ENCODE measurements at places on chromosomes 3 and 15. TPM values are rescaled to one million over a fixed set of nuclear protein-coding genes. Genes with fewer than 3 reads are reported as not detected.

AADACL2 gene
- total RNA-seq, result not detected

SPG21 gene
- 76.3 TPM for total RNA-seq

PPP1R14D gene
- 166 TPM for total RNA-seq

ACVR2B gene
- 6.4 TPM for total RNA-seq

HYKK gene
- total RNA-seq, result 7.2 TPM

VGLL3 gene
- 8.0 TPM for total RNA-seq

UBR1 gene
- total RNA-seq, result 26.2 TPM

CPNE4 gene
- total RNA-seq, result 0.16 TPM

C3orf49 gene
- total RNA-seq, result not detected

CNTN6 gene
- total RNA-seq, result not detected

HES1 gene
- total RNA-seq, result 102 TPM

SLC28A2 gene
- total RNA-seq, result 54.9 TPM

DNA sequence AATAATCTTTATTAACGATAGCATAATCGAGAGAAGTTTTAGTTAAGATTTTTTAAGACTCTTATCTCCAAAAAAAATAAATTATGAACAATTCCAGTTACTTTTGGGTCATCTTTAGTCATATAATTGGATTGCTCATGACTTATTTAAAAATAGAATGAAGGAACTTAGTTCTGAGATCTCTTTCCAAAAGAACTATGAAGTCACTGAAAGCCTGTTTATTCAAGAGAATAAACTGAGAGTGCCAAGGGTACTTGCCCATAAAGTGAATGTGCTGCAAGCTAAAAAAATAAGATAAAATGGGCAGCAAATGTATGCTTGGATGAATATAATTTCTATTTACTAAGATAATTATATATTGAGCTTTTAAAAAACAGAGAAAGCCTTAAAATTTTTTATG, 176.5 kb upstream of the PLSCR5 start:
- DNase-seq, result no peak

DNA sequence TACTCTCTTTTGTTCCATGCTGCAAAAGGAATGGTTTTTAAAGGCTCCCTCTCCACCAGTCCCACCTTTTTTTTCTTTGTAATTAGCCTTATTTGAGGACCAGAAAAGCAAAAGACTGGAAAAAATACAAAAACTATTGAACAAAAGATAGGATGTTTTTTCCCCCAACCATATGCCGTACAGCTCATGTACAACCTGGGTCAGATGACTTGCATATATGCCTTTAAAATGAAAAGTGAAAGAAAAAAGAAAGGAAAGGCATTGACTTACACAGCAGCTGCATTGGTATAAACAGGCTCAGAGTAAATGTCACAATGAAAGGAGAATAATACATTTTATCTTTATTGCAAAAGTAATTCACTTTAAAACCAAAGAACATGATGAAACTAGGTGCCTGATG, 69.5 kb upstream of the CMC1 start:
- DNase-seq, result no peak

DNA sequence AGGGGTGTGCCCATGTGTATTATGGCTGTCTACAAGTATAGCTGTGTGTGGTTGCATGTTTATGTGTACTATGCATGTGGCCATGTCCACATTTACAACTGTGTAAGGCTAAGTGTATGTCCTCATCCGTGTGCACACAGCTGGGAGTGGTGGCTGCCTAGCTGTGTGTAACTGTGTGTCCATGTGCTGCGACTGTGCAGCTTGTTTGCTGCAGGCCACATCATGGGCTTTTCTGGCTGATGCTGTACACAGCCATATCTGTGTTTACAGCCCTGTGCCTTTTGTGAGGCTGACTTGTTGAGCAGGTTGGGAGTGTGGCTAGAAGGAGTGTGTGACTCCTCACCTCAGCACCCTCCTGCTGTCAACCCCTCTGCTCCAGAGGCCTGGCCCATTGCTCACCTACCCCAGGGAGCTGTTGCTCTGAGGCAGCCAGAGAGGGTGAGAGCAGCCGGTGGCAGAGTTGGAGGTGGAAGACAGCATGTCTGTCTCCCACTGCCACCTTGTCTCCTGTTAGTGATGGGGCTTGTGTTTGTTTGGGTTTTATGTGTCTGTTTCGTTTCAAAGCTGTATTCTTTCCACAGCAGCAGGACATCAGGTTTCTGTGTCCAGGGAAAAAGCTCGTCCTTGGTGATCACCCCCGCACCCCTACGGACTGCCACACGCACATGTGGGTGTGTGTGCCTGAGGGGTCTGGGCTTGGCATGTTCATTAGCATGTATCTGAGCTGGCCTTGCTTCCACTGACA, 1.4 kb upstream of the GRM2 start:
- DNase-seq, result no peak

- no peak for DNase-seq
Measured at GRCh38 chr15:101068961-101069653, 149.9 kb downstream of the LRRK1 start.

GRCh38 chr15:87573039-87573438, 683.5 kb downstream of the NTRK3 start:
- no peak for DNase-seq

DNA sequence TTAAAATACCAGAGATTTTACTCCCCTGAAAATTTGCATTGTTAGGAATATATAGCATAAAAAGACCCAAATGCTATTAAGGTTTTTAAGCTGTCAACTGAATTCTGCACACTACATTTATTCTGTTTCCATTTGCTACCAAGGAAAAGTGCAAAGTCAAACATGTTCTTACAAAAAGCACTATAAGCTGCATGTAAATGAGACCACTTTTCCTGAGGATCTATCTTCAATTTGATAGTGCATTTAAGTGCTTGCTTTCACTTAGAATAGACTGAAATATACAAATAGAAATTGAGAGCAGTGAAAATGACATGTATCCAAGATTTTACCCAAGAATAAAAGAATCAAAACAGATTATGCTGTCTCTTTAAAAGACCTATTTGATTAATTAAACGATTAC, 1216.2 kb downstream of the ROBO2 start:
- no peak for DNase-seq

- DNase-seq, result no peak
Measured at GRCh38 chr15:31957581-31957980, 72.7 kb upstream of the CHRNA7 start.

DNA sequence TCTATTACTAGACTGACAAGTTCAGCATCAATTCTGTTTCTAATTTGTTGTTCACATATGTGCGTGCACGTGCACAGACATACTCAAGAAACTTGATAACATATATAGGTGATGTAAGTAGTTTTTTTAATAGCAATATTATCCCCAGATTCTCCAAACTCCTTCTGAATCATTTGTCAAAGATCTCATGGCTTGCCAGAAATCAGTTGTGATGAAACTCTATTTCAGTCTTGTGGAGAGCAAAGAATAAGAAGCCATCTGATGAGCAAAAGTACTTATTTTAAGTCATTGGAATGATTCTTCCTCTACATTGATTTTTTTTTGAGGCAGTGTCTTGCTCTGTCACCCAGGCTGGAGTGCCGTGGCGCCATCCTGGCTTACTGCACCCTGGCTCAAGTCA, 167.0 kb upstream of the TBL1XR1 start:
- no peak for DNase-seq

DNA sequence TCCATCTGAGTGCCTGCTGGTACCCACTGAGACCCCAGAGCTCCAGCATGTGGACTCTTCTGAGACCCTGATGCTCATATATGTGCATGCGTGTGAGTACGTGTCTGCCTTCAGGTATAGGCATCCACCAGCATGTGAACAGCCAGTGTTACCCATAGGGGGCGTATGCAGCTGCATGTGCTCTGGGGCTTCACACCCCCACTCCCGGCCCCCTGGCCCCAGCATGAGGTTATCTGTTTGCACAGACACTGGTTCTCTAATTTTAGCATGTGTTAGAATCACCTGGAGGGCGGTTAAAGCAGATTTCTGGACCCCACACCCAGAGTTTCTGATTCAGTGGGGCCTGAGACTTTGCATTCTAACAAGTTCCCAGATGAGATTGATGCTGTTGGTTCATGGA, 824 bp upstream of the CILP start:
- DNase-seq, result no peak

GRCh38 chr3:32857921-32858320, 40.1 kb downstream of the TRIM71 start:
- DNase-seq, result no peak

- no peak for DNase-seq
Measured at GRCh38 chr15:82174471-82175235, 87.9 kb downstream of the EFL1 start.

DNA sequence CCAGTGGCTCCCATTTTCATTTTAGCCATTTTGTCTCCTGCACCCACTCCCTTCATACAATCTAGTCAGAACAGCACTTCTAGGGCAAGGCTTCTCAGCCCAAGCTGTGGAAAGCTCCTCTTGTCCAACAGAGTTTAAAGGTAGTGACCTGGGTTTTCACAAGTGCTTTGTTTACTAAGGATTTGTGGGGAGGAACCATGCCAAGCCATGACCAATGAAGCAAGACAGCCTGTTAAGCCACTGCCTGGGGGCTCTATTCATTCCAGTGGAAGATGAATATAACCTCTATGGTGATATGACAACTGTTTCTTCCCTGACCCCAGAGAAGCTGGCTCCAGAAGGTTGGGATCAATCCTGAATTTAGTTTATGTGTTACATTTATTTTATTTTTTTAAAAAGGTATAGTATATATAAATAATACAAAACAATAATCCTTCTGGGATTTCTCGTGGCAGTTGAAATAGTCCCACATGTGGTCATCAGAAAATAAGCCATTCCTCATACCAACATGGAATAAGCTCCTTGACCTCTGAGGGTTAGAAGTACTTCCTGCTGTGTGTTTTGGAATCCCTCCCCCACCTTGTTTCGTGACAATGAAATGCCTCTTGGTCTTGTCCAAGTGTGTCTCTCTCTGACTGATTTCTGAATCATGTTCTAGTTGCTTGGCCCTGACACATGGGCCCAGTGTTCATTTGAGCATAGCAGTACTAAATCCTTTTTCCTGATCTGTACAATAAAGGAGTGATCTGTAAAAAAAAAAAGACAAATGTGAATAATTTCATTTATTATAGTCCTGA, 13.3 kb upstream of the THUMPD3 start:
- no peak for DNase-seq

- DNase-seq, result no peak
Measured at GRCh38 chr3:186849374-186849975, 7.0 kb downstream of the ADIPOQ start.

- no peak for DNase-seq
Measured at GRCh38 chr3:57059411-57059810, 1.1 kb upstream of the SPATA12 start.

- DNase-seq, result no peak
Measured at GRCh38 chr3:119352863-119353527, 58.8 kb downstream of the ARHGAP31 start.

GRCh38 chr15:65055201-65055870, 10.1 kb downstream of the SLC51B start:
- DNase-seq, result peak; percentile 75

DNA sequence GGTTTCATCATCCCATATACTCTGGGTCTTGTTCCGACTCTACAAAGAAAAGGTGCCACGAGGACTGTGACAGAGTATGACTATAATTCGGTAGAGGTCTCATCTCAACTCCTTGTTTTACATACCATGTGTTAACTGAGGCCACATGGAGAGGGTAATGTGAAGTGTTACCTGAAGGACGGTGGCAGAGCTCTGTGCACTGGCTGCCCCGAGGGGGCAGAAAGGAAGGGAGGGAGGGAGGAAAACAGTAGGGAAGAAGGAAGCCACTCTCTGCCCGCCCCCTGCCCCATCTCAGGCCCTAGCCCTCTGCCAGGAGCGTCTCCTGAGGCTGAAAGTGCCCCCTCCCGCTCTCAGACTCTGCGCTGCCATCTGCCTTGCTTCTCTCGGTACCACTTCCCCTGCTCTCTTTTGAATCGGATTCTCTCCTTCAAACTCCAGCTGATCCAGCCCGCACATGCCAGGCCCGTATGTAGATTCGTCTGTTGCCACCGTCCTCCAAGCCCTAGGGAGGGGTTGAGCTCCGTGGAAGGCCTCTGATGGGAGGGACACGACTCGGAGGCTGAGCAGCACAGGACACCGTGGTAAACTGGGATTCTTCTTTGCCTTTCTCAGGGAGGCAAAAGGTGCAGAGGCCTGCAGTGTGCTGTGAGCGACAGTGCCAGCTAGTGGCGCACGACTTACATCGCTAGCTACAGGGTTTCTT, 70.5 kb upstream of the ATP10A start:
- DNase-seq, result peak; percentile 34

GRCh38 chr3:108100906-108101660, 10.3 kb upstream of the CD47 start:
- DNase-seq, result no peak

GRCh38 chr15:101213147-101213546, 38.7 kb downstream of the CHSY1 start:
- no peak for DNase-seq

DNA sequence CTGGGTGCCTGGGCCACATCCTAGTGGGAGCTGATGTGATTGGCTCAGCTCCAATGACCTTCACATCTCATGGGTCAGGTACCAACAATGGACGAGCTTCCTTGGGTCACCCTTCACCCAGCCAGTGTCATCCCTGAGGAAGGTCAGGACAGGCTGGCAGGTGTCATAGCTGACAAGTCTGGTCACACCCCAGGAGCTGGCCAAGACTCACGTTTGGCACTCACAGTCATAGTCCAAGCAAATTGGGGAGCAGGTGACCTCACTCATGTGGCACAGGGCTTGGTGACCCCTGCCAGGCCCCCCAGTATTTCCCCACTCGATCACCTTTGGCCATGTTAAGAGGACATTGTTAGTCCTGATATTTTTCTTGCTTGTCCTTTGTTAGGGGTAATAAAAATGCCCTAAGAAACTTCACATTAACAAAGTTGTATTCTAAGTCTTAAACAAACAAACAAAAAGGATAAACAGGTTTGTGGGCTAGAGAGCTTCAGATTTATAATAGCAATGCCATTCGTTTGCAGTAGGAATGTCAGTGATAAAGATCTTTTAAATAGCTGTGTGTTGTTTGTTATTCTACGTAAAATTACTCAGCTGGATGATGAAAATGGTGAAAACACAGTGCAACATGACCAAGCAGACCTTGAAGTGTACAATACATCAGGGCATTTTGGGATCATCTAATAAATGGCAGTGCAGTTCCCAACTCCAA, 79.5 kb upstream of the POMGNT2 start:
- DNase-seq, result no peak

- no peak for DNase-seq
Measured at GRCh38 chr15:77413699-77414349, 6.1 kb downstream of the PEAK1 start.

DNA sequence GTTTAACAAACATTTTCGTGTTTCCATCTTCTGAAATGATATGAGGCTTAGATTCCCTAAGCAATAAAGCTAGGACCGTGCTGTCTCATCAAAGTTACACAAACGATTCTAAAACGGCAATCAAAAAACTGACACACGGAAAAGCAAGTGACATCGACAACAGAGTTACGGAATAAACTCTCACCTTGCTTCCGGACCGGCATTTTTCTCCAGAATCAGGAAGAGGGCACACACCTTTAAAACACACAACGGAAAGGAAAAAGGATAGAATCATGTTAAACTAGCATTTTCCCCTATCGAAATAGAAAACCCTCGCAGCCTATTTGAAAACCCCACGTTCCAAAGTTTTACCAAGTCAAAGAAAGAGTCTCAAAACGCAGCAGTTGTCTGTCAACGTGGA, 1.4 kb downstream of the DLG1 start:
- DNase-seq, result peak; percentile 39

Data from colonic mucosa (tissue), 4 donors.